NCI-H1092 (cell line): ENCODE measurements at places on chromosomes 7 and 10.

DNA sequence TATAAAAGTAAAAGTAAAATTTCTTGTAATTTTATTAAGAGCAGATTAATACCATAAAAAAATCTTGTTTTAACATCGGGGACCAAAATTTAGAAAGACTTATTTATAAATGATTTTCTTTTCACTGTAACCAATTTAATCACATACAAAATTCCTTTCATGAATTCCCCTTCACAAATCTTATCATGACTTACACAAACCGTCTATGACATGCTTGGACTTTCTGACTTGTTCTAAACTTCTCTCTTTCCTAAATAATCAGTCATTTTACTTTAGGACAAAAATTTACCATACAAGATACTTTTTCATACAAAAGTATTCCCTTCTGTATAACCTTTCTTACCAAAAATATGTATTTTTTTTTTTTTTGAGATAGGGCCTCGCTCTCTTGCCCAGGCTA is 9.3 kb downstream of the CROT start:
- no peak for DNase-seq

DNA sequence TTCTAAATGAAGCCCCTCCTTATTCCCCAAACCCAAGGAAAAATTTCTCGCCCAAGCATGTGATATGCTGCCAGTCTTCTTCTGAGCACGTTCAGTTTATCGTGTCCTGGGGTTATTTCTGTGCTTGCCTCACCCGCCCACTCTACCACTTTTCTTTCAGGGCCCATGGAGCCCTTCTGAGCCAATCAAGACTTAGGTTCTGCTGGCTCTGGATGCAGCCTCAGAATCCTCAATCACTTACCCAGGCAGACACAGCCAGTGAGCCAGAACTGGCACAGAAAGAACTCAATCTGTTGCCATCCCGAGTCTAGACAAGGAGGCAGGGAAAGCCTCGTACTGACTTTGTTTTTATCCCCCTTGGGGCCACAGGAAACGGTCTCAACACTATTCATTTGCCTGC is 34.2 kb upstream of the C10orf90 start:
- no peak for DNase-seq

DNA sequence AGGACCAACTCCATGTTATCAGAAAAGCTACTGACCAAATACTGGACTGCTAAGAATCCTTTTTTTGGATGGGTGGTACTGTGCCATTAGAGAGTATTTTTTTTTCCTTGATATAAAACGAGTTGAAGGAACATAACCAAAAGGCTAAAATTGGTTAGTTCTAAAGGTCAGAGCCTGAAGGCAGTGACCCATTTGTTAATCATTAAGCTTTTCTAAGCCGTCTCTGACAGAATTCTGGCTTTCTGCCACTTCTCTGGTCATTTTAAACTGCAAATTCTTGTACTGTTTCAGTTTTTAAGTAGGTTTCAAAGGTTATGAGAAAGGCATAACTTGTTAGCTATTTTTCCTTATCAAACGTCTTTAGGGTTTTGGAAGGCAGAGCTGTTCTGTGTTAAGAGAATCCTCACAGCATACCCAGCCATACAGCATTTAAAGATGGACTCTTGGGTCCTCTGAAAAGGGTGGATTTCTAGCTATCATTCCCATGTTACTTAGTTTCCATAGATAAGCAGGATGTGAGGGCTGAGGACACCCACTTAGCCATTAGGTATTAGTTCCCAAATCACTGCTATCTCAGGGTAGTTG is 196.8 kb downstream of the RNLS start:
- no peak for DNase-seq

- no peak for DNase-seq
Measured at GRCh38 chr7:105698531-105698930, 117.2 kb upstream of the EFCAB10 start.

- DNase-seq, result no peak
Measured at GRCh38 chr7:116283595-116284204, 73.4 kb downstream of the TES start.

DNA sequence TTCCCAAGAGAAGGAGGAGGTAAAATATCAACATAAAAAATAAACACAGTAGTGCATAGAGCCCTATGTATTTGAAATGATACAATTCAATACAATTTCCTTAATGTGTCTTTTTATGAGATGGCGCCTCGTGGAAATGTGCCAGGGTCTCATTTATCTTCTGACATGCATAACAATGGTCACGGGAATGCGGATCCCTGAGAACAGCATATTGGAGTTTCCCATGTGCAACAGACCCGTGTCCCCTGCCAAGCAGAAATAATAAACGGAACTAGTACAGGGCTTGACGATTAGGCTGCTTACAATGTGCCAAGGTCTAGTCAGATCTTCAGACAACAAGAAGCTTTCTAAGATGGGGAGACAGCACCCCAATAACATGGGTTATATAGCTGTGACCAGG is 217.9 kb downstream of the ARHGAP21 start:
- no peak for DNase-seq

- no peak for DNase-seq
Measured at GRCh38 chr10:109991266-109991855, 16.4 kb upstream of the ADD3 start.

- DNase-seq, result no peak
Measured at GRCh38 chr10:19250546-19250945, 201.9 kb downstream of the MALRD1 start.

DNA sequence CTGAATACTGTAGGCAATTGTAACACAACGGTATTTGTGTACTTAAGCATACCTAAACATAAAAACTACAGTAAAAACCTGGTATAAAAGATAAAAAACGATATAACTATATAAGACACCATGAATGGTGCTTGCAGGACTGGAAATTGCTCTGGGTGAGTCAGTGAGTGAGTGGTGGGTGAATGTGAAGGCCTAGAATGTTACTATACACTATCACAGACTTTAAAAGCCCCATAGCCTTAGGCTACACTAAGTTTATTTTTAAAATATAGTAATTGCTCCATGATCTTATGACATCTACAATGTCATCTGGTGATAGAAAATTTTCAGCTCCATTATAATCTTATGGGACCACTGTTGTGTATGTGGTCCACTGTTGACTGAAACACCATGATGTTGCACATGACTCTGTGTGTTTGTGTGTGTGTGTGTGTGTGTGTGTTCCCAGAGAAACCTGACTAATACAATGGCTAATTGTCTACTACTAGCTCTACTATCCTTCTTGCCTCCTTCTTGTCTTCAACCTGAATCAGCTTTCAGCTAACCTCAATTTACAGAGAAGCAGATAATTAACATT is 27.6 kb upstream of the PRPF18 start:
- no peak for DNase-seq

DNA sequence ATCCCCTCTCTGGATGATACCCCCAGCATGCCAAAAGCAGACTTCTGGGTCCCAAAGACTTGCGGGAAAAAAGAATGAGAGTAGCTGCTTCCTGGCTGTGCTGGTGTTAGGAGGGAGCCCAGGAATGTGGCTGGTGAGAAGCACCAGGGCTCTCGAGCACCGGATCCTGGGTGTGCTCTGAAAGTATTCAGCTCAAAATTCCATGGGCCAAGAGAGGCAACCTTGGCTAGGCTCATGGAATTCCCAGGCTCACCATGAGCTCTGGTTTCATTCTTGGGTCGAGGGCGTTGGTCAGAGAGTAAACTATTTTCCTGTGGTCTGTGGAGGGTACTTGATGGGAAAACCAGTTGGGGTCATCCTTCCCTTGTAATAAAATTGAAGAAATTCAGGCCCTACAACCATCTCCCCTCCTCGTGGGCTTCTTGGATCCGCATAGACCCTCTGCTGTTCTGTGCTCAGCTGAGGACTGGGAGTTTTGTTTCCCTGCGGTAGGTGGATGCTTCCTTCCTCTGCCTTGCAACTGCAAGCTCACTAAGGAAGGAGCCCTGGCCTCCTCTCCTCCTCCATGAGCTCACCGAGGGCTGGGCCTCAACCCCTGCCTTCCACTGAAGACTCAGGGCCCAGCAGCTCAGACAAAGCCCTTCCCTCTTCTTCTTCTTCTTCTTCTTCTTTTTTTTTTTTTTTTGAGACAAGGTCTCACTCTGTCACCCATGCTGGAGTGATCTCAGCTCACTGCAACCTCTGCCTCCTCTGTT is 34.5 kb upstream of the AQP1 start:
- no peak for DNase-seq

DNA sequence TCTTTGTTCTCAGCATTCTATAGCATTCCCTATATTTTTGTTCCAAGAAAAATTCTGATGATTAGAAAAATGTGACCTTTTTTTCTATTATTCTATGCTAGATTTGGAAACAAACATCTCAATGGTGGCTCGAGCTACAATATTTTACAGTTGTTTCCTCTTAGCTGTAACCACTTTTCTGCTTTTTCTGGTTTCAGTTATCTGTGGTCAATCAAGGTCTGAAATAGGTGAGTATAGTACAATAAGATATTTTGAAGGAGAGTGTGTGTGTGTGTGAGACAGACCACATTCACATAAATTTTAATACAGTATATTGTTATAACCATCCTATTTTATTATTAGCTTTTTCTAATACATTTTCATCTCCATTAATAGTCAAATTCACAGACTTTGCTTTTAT is 564.5 kb upstream of the GHITM start:
- no peak for DNase-seq

- no peak for DNase-seq
Measured at GRCh38 chr10:10596256-10596655, 421.4 kb upstream of the CELF2 start.

DNA sequence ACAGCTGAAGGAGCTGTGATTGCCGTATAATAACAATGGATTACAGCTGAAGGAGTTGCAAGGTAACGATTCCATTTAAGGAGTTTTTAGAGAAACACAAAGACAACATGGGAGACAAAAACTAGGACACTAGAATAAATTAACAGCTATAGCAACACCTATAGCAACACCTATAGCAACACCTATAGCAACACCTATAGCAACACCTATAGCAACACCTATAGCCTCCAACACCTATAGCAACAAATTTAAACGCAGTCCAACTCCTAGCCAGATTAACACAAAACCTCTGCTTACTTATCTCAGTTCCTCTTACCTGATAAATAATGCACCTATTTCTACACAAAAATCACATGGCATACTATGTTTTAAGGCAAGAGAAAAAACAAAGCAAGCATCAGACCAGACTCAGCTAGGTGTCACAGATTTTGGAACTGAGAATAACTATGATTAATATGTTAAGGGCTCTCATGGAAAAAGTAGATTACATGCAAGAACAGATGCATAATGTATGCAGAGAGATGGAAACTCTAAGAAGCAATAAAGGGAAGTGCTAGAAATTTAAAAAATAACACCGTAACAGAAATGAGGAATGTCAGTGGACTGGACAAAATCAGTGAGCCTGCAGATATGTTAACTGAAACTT is 55.7 kb upstream of the SRPK2 start:
- DNase-seq, result no peak

DNA sequence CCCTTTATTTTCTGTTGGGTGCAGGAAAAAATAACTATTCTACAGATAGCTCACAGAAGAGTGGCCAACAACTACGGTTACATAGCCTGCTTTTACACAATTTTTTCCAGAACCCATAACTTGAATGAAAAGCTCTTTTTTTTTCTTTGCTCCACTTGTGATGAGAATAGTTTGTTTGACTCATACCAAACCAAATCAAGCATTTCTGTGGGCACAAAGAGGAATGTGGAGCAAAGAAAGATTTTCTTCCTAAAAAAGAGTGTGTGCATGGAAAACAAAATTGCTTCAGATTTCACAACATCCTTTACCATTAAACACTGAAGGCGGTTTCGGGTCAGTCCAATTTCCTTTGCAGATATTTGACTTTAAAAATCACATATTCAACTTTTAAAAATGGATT is 54.8 kb upstream of the RAB11FIP2 start:
- no peak for DNase-seq

DNA sequence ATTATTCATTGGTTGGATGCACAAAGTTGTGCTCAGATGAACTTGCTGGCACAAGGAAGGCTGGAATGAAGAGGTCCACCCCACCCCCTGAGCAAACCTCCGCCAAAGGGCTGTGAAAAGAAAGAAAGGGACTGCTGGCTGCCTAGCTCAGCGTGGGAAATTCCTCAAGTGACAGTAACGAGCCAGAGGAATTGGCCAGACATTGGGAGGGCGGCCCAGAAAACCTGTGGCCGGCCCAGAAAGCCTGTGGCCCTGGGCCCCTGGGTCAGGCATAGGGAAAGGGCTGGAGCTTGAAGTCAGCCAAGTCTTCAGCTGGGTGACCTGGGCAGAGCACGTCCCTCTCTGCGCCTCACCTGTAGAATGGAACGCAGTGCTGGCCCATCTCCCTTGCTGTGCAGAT is 30.6 kb upstream of the CTBP2 start:
- no peak for DNase-seq

DNA sequence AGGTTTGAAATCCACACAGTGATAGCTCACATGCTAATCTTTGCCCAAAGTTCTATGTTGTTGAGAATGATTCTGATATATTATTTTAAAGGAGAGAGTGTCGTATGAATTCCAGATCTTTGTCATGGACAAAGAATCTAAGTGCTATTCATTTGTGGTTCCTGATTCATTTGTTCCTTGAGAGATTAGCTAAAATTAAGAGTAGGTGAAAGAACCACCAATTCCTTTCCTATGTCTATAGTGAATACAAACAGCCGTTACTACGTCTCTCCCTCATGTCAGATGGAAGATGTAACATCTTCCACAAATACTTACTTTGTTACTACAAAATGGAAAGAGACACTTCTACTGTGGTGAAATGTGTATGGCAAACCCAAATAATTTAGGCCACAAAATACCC is 3.3 kb upstream of the PLXDC2 start:
- no peak for DNase-seq

- no peak for DNase-seq
Measured at GRCh38 chr10:69446229-69446628, 5.0 kb upstream of the TSPAN15 start.

DNA sequence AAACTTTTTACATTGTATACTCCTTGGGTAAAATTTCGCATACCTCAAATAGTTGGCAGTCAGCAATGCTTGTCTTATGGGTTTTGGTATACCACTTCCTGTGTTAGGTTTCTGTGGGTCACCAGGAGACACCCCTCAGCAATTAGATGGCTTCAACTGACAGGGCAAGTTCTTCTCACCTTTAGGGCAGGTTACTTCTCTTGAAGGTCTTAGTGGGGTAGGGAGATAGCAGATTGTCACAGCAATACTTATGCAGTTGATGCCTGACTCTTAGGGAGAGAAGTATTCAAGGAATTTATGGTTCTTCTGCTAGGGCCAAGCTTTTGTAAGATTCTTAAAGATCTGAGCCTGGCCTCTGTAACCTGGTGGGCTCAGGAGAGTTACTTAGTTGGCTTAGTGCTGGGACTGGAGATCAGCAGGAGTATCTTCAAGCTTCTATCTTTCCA is 42.9 kb downstream of the MKLN1 start:
- no peak for DNase-seq
